Stimulated activated CD4-positive, alpha-beta T cell treated with anti-CD3 and anti-CD28 coated beads, Interleukin-15, amount 100 ng/mL, for 1 hour (primary cell): ENCODE measurements at places on chromosomes 6 and 20.

- DNase-seq: no peak
Measured at GRCh38 chr6:20791944-20792343, 257.7 kb downstream of the CDKAL1 start.

GRCh38 chr6:148364056-148364824 lies 21.6 kb downstream of the SASH1 start:
- DNase-seq: no peak

- DNase-seq: no peak
Measured at GRCh38 chr6:146775220-146775619, 176.4 kb downstream of the ADGB start.

DNA sequence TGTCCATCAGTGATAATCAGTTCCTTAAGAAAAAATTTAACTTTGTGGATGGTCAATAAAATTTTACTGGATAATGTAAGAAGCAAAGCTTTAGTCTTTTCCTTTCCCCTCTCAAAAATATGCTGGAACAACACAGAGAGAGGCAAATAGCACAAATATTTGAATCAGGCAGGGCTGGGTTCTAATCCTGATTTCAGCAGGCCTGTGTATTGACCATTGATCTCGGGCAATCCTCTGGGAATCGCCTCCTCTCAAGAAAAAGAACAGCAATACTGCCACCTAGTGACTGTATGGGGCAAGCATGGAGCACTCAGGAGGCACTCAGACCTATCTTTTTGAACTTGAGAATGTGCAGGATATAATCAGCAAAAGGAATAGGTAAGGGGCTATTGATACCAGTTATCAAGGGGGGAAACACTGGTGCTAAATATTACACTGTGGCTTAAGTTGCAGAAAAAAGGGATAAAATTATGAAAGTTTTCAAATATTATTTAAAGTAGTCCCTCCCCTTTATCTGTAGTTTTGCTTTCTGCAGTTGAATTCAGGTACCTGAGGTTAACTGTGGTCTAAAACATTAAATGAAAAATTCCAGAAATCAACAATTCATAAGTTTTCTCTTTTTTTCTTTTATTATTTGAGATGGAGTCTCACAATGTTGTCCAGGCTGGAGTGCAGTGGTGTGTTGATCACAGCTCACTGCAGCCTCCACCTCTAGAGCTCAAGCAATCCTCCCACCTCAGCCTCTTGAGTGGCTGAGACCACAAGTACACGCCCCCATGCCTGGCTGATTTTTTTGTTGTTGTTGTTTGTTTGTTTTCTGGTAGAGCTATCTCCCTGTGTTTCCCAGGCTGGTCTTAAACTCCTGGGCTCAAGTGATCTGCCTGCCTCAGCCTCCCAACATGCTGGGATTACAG lies 91.8 kb upstream of the NHSL1 start:
- no peak for DNase-seq

GRCh38 chr6:147260091-147260490 lies 55.9 kb downstream of the STXBP5 start:
- DNase-seq: no peak

DNA sequence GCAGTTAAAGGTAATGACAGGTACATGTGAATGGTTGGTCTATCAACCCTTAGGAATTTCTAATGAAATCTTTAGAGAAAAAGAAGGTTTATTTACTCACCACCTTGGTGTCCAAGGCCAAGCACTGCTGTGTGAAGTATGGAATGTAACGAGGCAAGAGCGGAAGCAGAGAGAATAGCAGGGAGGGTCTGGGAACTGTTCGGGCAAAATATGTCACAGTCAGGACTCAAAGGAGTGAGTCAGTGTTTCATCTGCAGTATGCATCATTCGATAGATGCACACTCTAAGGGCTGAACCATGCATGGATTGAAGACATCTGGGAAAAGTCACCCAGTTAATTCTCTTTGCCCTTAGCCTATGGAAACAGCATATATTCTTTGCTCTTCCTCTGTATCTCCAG lies 33.2 kb downstream of the ADGRF5 start:
- DNase-seq: no peak

DNA sequence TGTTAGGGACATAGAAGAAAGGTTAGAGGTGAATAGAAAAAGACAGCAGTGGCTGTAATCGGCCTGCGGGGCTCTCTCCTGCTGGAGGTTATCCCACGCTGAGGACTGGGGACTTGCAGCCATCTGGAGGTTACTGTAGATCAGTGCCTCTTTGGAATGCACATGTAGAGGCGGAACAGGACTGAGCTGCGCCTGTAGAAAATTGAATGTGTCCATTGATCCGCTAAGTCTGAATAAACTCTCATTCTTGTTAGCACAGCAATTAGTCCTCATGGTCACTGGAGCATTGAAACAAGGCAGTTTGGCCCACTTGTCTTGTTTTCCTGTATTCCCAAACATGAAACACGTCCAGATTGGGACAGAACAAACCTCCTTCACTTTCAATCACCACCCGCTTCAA lies 46.3 kb upstream of the F13A1 start:
- no peak for DNase-seq

- no peak for DNase-seq
Measured at GRCh38 chr6:10404799-10405512, 9.9 kb downstream of the TFAP2A start.

GRCh38 chr20:23492292-23492691 lies 1.4 kb downstream of the CST8 start:
- no peak for DNase-seq

DNA sequence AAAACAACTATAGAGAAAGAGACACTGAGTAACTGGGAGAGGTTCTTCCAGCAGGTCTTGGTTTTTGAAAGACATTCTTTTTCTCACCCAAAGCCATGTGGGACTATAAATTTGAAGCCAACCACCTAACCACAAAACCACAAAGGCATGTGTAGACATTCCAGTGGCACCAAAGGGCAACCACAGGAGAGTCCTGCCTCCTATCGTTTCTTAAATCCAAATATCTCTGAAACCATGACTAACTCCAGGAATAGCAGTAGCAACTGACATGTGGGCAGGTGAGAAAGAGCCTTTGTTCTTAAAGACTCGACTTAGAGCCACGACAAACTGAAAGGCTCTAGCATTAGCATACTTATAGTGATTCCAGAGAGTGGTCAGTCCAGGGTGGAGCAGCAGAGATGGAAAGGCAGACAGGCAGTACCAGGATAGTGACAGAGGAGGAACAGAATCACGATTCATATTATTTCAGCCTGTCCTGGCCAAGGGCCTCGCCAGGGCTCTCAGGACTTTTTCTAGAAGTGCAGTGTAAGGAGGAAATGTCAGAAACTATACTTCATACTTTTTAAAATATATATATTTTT lies 9.4 kb upstream of the COL9A1 start:
- DNase-seq: no peak

- DNase-seq: no peak
Measured at GRCh38 chr20:47665221-47665991, 119.9 kb downstream of the SULF2 start.

DNA sequence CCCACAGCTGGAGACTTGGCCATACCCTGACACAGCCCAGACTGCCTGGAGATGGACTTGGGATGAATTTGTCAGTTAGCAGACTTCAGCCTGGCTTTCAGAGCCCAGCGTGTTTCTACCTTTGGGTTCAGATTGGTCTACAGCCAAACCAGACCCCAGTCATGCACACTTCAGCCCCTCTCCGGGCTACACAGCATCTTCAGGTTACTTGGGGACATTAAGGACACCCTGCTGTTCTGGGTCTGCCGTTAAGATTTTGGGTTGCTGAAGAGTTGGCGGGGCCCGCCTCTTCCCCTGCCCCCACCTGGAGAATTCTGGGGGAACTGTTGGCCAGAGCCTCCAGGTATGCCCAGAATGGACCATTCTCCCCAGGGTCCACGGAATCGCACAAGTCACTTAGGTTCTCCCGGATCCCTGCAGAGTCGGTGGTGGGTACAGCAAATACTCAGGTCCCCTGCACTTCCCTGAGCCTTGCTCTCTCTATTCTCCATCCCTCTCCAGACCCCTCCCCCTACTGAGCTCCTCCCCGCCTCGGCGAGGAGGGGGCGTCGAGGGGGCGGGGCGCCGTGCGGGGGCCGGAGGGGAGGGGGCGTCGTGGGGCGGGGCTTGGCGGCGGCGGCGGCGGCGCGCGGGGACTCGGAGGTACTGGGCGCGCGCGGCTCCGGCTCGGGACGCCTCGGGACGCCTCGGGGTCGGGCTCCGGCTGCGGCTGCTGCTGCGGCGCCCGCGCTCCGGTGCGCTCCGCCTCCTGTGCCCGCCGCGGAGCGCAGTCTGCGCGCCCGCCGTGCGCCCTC lies at the start of gene PTK7:
Gene PTK7 (plus strand): TSS at position 645 of the 794 bp plus-strand sequence. CDS start 175 bp downstream, outside the sequence.
- DNase-seq: peak; percentile 28

DNA sequence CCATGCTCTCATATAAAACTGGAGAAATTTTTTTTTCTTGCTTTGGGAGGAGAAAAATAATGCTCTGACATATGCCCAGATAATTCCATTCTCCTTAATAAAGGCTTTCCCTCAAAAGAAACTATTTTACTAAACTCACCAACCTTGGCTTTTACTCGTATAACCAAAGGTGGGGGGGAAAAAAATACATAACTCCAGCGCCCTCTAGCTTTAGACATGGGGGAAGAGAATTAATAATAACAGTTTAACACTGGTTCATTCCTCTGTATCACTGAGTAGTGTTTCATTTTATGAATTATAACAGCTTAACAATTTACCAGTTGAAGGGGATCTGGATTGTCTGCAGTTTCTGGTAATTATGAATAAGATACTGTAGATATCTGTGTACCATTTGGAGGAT lies 1226.1 kb downstream of the GRIK2 start:
- DNase-seq: no peak

GRCh38 chr20:9112541-9113515 lies 43.9 kb downstream of the PLCB4 start:
- DNase-seq: no peak

GRCh38 chr6:958488-958887 lies 265.5 kb upstream of the EXOC2 start:
- DNase-seq: no peak

DNA sequence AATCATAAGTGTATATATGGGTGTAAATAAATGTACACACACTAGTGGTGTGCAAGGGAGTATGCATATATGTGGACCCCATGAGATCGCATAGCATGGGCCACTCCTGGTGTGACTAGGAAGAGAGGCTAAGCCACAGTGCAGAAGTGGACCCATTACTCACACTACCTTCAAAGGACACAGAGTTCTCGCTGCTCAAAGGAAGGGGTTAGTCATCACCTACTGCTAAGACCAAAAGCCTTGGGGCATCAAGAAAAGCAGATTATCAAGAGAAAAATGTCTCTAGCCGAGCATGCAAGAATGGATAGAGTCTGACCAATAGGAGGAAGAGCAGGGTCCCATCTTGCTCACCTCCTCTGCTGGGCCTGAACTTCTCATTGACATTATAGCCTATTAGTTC lies 195.5 kb downstream of the MAFB start:
- no peak for DNase-seq

GRCh38 chr20:41290804-41291389 lies 26.6 kb downstream of the ZHX3 start:
- DNase-seq: no peak

GRCh38 chr20:391041-391711 lies 10.6 kb downstream of the TRIB3 start:
- DNase-seq: no peak

DNA sequence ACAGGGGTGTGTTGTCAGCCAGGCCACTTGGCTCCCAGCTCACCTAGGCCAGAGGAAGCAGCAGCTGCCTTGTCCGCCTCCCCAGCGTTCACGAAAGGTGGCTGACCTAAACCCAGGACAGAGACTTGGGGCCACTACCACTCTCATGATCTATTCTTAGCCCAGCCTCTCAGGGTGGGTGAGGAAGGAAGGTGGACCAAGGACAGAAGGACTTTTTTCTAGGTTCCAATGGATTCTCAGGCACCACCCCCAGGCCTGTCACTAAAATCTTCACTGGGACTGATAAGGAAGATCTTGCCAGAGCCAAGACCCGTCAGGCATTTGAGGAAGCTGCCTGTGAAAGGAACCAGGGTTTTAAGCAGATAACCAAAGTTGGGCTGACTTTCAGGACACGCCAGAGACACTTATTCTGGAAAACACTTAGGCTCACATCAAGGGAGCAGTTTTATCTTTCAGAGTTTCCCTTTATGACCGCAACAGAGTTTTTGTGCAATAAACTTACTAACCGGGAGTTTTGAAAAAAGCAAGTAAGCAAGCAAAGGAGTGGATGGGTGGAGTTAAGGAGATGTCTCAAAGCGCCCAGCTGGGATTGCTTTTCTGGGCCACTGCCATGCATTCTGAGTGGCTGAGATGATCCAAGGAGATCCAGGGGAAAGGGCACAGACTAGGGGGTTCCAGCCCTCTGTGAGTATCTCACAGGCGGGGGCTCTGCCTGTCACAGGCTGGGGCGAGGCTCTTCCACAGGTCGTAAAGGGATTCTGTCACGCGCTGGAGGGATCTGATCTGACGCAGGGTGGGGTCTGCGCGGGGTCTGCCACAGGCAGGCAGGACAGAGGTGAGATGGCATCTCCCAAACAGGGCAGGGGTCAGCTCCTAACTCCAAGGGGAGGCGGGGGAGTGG lies 989 bp downstream of the FITM2 start:
- DNase-seq: no peak

GRCh38 chr6:112337209-112337638 lies 9.9 kb upstream of the RFPL4B start:
- DNase-seq: no peak

DNA sequence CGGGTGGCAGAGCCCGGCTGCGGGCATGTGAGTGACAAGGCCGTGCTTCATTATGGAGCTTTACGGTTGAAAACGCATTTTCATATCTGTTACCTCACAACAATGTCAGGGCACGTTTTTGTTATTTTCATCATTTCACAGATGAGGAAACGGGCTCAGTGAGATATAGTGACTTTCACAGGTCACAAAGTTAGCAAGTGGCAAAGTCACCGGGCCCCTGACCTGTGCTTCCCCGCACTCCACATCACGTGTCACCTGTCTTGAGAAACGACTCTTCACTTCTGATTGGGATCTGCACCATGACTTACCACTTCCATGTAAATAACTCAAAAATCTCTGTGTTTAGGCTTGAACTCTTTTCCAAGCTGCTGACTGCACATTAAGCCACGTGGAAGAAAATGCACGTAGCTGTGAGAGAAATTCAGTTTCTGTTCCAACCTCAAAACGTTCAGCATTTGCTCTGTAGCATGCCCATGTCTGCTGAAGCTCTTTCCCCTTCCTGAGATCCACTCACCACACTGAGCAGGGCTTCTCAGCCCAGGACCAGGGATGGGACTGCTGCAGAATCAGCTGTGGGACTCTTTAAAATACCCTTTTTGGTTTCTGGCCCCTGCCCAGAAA lies 107.2 kb downstream of the ARMC2 start:
- DNase-seq: no peak

- no peak for DNase-seq
Measured at GRCh38 chr6:164034602-164035140, 620.2 kb downstream of the QKI start.
